ENCODE measurements at places on chromosomes 12 and 14. TPM values are rescaled to one million over a fixed set of nuclear protein-coding genes. Genes with fewer than 3 reads are reported as not detected.

ALG10 gene
- total RNA-seq = 4.7 TPM

SLCO1B1 gene
- not detected for total RNA-seq

CD163 gene
- 216 TPM for total RNA-seq

MYO1A gene
- total RNA-seq = 0.43 TPM

GPR162 gene
- 8.1 TPM for total RNA-seq

RPS6KA5 gene
- total RNA-seq = 9.9 TPM

DNA sequence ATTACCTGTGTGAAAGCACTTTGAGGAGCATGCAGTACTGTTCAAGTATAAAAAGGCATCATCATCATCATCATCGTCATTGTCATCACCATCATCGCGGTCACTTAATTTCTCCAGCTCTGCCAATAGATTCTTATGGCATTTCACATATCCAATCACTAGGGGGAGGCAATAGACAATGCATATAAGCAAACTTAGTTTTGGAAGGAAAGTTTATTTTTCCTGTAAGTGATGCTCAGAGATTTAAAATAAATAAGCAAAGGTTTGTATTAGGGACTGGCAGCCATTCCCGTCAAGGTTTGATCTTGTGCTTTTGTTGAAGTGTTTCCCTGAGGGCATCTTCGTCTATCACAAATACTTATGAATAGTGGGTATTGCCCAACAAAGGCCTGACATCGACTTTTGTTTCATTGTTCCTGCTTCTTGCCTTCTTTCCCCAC is 127.4 kb downstream of the KTN1 start:
- DNase-seq = no peak

DNA sequence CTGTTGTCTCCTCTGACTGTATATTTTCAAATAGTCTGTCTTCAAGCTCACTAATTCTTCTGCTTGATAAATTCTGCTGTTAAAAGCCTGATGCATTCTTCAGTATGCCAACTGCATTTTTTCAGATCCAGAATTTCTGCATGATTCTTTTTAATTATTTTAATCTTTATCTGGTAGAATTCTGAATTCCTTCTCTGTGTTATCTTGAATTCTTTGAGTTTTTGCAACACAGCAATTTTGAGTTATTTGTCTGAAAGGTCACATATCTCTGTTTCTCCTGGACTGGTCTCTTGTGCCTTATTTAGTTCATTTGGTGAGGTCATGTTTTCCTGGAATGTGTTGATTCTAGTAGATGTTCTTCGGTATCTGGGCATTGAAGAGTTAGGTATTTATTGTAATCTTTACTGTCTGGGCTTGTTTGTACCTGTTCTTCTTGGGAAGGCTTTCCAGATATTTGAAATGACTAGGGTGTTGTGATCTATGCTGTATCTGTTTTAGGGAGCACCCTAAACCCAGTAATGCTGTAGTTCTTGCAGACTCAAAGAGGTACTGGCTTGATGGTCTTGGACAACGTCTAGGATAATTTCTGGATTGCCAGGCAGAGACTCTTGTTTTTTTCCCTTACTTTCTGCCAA is 193.8 kb upstream of the NPAS3 start:
- DNase-seq = no peak

DNA sequence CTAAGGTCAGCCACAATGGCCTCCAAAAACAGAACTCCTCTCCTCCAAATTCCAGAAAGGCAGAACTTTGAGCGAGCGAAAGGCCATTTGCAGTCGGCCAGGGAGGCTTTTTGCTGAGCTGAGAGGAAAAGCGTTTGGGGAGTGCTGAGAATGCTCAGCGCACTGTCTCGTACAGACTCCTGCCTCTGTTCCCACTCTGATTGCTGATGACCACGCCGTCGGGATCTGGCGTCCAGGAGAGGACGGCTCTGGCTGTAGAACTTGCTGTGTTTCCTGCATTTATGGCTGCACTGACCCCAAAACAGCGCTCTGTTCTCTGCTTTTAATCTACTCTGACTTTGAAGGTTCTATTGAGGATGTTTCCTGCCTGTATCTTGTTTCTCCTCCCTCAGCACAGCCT is 82.4 kb upstream of the WSCD2 start:
- DNase-seq = no peak

- no peak for DNase-seq
Observed at GRCh38 chr12:27333403-27334009, 870 bp downstream of the BMAL2 start.

- DNase-seq = no peak
Observed at GRCh38 chr12:23684121-23684520, 265.3 kb downstream of the SOX5 start.

GRCh38 chr12:14665354-14666348 is 30.7 kb downstream of the GUCY2C start:
- DNase-seq = no peak

- DNase-seq = no peak
Observed at GRCh38 chr14:87935081-87935828, 57.7 kb downstream of the GALC start.

DNA sequence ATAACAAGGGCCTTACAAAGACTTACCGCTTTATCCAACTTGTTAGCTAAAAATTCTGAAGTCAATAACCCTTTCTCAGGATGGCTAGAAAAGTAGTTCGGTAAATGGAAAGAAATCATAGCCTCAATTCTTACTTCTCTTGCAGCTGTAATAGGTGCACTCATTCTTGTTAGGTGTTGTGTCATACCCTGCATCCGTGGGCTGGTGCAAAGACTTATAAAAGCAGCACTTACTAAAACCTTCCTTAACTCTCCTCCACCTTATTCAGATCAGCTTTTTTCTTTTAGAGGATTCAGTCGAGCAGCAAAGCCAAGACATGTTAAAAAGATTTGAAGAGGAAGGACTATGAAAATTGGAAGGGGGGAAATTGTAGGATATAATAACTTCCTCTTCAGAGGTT is 238.2 kb upstream of the DIO3 start:
- DNase-seq = no peak

GRCh38 chr12:6301721-6302120 is 8.8 kb upstream of the PLEKHG6 start:
- DNase-seq = no peak

DNA sequence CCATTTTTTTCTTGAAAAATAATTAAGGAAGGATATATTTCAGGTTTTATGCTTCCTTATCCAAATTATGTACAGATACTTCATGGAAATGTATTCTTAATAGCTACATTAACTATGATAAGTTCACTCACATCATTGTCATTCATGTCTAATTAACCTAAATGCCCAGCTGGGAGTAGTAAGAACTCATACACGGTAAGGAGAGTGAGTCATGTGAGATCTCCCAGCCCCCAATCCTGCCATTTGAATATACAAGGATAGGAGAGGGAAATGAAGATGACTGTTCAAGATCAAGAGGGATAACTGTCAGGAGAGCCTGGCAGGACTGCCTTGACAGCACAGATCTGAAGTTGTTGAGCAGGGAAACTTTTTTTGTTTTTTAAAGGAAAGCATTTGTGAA is 343.4 kb upstream of the USP15 start:
- no peak for DNase-seq

- DNase-seq = no peak
Observed at GRCh38 chr12:66240096-66240820, 51.2 kb downstream of the IRAK3 start.

- no peak for DNase-seq
Observed at GRCh38 chr12:65937806-65938205, 113.5 kb downstream of the HMGA2 start.
